ENCODE measurements at places on chromosomes 1 and 21. TPM values are rescaled to one million over a fixed set of nuclear protein-coding genes. Genes with fewer than 3 reads are reported as not detected.

The FHAD1 gene
- total RNA-seq: 2.0 TPM

The MIER1 gene
- 59.1 TPM for total RNA-seq

The COL16A1 gene
- total RNA-seq: 217 TPM

The LCE1C gene
- not detected for total RNA-seq

The VCAM1 gene
- 136 TPM for total RNA-seq

The MCOLN3 gene
- total RNA-seq: 3.0 TPM

The OLFML3 gene
- 206 TPM for total RNA-seq

The GSTM4 gene
- 12.4 TPM for total RNA-seq

The KRTAP12-2 gene
- total RNA-seq: not detected

The PRCC gene
- total RNA-seq: 17.7 TPM

The FALEC gene
- not detected for total RNA-seq

The RUNX1 gene
- 15.6 TPM for total RNA-seq

The RPE65 gene
- total RNA-seq: 9.9 TPM

The LCE6A gene
- not detected for total RNA-seq

The POU2F1 gene
- 31.3 TPM for total RNA-seq

The NUP210L gene
- total RNA-seq: 0.21 TPM

The XCL2 gene
- not detected for total RNA-seq

The FCRL4 gene
- total RNA-seq: not detected

The RNF115 gene
- 32.4 TPM for total RNA-seq

The OPN3 gene
- total RNA-seq: 14.6 TPM

The SLC44A5 gene
- 5.9 TPM for total RNA-seq

The TMPRSS2 gene
- total RNA-seq: 27.1 TPM

The IL12RB2 gene
- total RNA-seq: 6.0 TPM

The SOAT1 gene
- total RNA-seq: 19.6 TPM

The GJC2 gene
- total RNA-seq: 4.0 TPM

The FAM43B gene
- 1.1 TPM for total RNA-seq

The GJA5 gene
- 16.3 TPM for total RNA-seq

The RWDD3 gene
- total RNA-seq: 41.3 TPM

The TTC24 gene
- not detected for total RNA-seq

The MFSD2A gene
- total RNA-seq: 0.95 TPM

The LCE1A gene
- total RNA-seq: not detected

The ASAP3 gene
- 44.3 TPM for total RNA-seq

The CRNN gene
- not detected for total RNA-seq

The ACTL8 gene
- not detected for total RNA-seq

The ADAM30 gene
- total RNA-seq: not detected

The SYT14 gene
- total RNA-seq: 2.4 TPM

The MROH9 gene
- total RNA-seq: not detected

The GPR3 gene
- total RNA-seq: 0.16 TPM

The TRIM58 gene
- total RNA-seq: 3.1 TPM

The KIAA1614 gene
- total RNA-seq: 5.8 TPM

The C8A gene
- total RNA-seq: not detected

The RPAP2 gene
- 50.6 TPM for total RNA-seq

The CZIB gene
- total RNA-seq: 66.0 TPM

The LENEP gene
- not detected for total RNA-seq

The RAD54L gene
- 2.6 TPM for total RNA-seq

The INSRR gene
- total RNA-seq: 0.11 TPM

All from urinary bladder (tissue), 4 donors.